Large intestine (tissue), 12 donors: ENCODE measurements at places on chromosomes 5 and 9. TPM values are rescaled to one million over a fixed set of nuclear protein-coding genes. Genes with fewer than 3 reads are reported as not detected.

GRCh38 chr5:151051931-151052608 lies 28.8 kb downstream of the TNIP1 start:
- DNase-seq: no peak
- no peaks in the 10 kb centered on the region for H3K27me3 ChIP-seq
- H3K27ac ChIP-seq: no peak overlapping the region

Gene EFNA5
- polyA plus RNA-seq: 6.1 TPM

- DNase-seq: no peak
- no peaks in the 10 kb centered on the region for H3K4me1 ChIP-seq
- H3K27me3 ChIP-seq: no peaks in the 10 kb centered on the region
- H3K4me3 ChIP-seq: no peak overlapping the region
- H3K27ac ChIP-seq: no peak overlapping the region
Measured at GRCh38 chr5:62536232-62536631, 42.4 kb upstream of the LRRC70 start.

GRCh38 chr5:170200876-170201275 lies 31.9 kb upstream of the C5orf58 start:
- no peak for DNase-seq
- no peaks in the 10 kb centered on the region for H3K4me1 ChIP-seq
- H3K27ac ChIP-seq: no peak overlapping the region
- no peaks in the 10 kb centered on the region for H3K36me3 ChIP-seq
- no peak overlapping the region for H3K4me3 ChIP-seq
- H3K27me3 ChIP-seq: no peaks in the 10 kb centered on the region

Gene CNTNAP3B
- polyA plus RNA-seq: 11.7 TPM

DNA sequence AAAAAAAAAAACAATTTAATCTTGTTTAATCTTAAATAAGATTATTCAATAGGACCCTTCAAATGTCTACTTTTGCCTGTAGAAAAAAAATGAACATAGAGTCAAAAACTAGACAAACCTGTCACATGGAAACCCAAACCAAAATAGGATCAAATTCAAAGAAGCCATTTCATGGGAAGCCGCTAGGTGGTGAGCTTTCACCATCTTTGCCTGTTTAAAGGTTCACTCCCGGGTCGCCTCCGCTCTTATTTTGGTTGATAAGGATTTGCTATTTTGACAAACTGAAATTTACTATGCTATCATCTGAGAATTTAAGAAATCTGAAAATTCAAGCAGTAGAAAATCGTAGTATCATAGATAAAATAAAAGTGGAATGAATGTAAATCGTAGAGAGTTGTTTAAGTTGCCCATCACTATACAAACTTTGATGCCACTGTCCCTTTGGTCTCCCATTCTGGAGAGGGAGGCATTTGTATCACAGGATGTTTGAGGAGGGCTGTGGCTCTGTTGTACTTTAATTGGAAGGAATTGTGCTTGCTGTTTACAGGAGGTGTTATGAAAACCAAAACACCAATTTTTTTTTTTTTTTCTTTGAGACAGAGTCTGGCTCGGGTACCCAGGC lies 43.5 kb upstream of the DNAH5 start:
- H3K27me3 ChIP-seq: peaks cover 6% of the 10 kb centered on the region
- H3K4me3 ChIP-seq: no peak overlapping the region
- no peaks in the 10 kb centered on the region for H3K36me3 ChIP-seq
- no peaks in the 10 kb centered on the region for H3K4me1 ChIP-seq
- no peak for DNase-seq
